ENCODE measurements at places on chromosomes 3 and 15.

GRCh38 chr3:139329364-139329850, 14.4 kb upstream of the MRPS22 start:
- DNase-seq = peak; percentile 87

DNA sequence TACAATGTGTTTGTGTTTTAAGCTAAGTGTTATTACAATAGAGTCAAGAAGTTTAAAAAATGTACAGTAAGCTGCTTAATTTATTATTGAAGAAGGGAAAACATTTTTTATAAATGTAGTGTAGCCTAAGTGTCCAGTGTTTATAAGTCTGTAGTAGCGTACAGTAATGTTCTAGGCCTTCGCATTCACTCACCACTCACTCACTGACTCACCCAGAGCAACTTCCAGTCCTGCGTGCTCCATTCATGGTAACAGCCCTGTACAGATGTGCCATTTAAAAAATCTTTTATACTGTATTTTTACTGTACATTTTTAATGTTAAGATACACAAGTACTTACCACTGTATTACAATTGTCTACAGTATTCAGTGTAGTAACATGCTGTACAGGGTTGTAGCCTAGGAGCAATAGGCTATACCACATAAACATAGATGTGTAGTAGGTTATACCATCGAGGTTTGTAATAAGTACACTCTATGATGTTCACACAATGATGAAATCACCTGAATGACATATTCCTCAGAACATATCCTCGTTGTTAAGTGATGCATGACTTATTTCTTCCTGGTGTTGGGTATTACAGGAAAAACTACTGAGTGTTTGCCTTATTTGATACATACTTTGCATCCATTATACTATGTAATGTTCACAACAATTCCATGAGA, 156.6 kb upstream of the NUDT16 start:
- no peak for DNase-seq

GRCh38 chr3:4629095-4630007, 136.2 kb downstream of the ITPR1 start:
- DNase-seq = no peak

- no peak for DNase-seq
Observed at GRCh38 chr3:72636969-72637597, 211.2 kb downstream of the SHQ1 start.

DNA sequence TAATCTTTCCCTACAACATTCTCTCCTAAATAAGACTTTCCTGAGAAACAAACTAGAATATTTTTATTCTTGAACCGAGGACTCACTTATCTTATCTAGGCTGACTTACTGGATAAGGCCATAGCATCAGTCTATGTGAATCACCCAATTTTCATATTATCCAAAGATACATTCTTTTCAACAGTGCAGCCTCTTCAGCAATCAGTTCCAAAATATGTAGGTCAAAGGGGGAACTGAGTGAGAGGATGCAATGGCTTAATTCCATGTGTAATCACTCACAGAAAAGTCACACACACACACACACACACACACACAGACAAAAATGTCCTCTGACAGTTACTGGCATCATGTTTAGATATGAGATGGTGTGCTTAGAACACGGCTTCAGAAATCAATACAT, 31.5 kb upstream of the MECOM start:
- DNase-seq = no peak

- no peak for DNase-seq
Observed at GRCh38 chr3:24296441-24297205, 198.0 kb downstream of the THRB start.
